ENCODE measurements at places on chromosomes 5 and 9.
A peak's percentile ranks its signal among the peaks of the same experiment; 100 is the strongest.

DNA sequence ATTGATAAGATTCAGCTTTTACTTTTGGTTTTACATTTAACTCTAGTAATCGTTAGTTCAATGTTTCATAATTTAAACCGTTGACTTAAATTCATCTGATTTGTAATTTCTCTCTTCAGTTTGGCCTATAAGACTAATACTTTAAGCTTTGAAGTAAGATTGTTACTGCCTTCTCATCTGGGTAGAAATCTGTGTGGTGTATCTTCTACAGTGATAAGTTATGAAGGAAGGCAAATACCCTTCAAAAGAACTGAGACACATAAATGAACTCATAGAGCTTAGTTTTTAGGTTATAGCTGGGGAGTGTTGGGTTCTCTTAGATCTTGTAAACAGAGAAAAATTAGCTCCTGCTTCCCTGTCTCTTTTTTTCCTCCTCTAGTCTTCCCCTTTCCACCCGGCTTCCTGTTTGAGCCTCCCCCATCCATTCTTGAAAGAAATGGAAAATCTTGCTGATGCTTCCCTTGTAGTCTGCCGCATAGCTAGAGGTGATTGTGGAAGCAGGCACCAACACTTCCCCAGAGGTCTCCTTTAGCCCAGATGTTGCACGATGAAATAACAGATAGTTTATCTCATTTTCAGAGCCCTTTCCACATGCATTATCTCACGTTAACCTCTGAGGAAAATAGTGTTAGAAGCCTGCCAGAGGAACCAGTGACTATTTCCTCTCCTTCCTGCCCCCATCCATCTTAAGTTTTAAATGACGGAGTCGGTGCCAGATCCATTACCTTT, 2.0 kb upstream of the F2RL2 start:
- DNase-seq: no peak

GRCh38 chr5:142617416-142618129, 68.3 kb downstream of the FGF1 start:
- DNase-seq: no peak

- DNase-seq: no peak
These were observed 201.0 kb downstream of the WDR70 start for GRCh38 chr5:37580106-37580505.

- DNase-seq: no peak
These were observed 255.0 kb downstream of the SH3GL2 start for GRCh38 chr9:17833846-17834245.

- DNase-seq: peak; percentile 79
These were observed at the start of gene RMND5B for GRCh38 chr5:178130576-178131445. RMND5B (plus strand) TSS chr5:178131014; CDS start chr5:178138120, 7,106 bp downstream.

- no peak for DNase-seq
These were observed 303.9 kb downstream of the DMRT2 start for GRCh38 chr9:1354086-1354485.

DNA sequence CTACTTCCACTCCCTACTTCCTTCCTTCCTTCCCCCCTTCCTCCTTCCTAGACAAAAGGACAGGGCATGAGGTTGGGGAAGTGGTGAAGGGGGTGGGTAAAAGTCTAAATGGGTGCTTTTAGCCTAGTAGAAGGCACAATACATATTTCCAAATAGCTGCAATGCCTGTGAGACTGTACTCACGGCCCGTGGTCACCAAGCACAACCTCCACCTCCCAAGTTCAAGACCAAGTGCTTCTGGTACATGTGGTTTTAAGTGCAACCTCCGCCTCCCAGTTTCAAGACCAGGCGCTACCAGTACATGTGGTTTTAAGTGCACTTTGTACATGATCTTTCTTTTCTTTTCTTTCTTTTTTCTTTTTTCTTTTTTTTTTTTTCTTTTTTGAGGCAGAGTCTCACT, 14.5 kb upstream of the NTNG2 start:
- no peak for DNase-seq

DNA sequence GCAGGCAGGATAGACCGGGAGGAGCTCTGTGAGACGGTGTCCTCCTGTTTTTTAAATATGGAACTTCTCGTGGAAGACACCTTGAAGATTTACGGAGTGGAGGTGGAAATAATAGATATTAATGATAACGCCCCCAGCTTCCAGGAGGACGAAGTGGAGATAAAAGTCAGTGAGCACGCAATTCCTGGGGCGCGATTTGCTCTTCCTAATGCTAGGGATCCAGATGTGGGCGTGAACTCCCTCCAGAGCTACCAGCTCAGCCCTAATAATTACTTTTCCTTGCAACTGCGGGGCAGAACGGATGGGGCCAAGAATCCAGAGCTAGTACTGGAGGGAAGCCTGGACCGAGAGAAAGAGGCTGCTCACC, 621 bp downstream of the PCDHGA11 start:
- no peak for DNase-seq

GRCh38 chr9:125088752-125089151, 54.6 kb downstream of the SCAI start:
- DNase-seq: no peak

GRCh38 chr9:87343816-87344430, 153.7 kb upstream of the DAPK1 start:
- DNase-seq: no peak

GRCh38 chr5:72380492-72381274, 60.5 kb downstream of the PTCD2 start:
- DNase-seq: no peak

All from anterior cingulate cortex (tissue), 58 donors.